ENCODE measurements at places on chromosomes 3 and 15. TPM values are rescaled to one million over a fixed set of nuclear protein-coding genes. Genes with fewer than 3 reads are reported as not detected.

The AADACL2 gene
- total RNA-seq, result not detected

The GATA2 gene
- 5.5 TPM for total RNA-seq

The EID1 gene
- 330 TPM for total RNA-seq

The VEPH1 gene
- total RNA-seq, result 25.0 TPM

The CHST2 gene
- 2.7 TPM for total RNA-seq
